ENCODE measurements at places on chromosomes 5 and 9.

- no peak for ATAC-seq
These were observed 26.0 kb downstream of the SKP2 start for GRCh38 chr5:36177715-36178523.

DNA sequence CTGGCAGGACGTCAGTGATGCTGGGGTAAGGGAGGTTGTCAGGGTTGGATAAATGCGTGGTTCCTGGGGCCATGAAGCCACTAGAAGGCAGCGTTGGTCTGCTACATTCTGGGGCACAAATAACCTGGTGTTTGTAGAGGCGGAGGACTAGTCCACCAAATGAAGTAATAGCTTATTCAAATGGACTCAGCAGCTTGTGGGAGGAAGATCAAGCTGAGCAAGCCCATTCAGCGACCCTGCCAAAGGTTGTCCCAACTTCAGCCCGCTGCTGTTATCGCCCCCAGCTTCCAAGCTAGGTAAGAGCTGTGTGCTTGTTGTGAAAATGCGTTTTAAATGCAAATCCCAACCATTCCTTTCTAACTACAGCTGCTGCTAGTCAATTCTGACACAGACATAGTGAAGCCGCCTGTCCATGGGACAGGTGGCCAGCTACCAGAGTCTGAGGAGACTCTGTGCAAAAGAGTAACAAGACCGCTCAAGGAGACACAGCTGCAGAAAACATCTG lies 7.6 kb upstream of the FAM240B start:
- no peak for ATAC-seq

- no peak for ATAC-seq
These were observed 69.3 kb downstream of the MLLT3 start for GRCh38 chr9:20552874-20553557.

DNA sequence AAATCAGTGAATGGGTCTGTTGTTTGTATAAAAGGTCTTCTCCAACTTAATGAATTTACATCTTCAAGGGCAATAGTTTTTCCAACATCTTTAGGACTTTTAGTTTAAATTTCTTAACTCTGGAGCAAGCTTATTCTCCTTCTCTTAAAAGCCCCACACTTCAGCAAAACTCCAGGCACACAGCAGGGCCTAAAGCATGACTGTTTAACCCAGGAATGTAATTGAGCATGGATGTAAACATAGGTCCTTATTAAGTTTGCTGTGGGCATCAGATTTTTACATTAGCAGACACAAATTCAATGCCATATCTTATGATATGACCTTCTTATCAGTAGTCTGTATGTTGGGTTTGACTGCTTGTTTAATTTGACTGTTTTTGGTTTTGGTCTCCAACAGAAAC lies 78.9 kb downstream of the ABCA1 start:
- no peak for ATAC-seq

DNA sequence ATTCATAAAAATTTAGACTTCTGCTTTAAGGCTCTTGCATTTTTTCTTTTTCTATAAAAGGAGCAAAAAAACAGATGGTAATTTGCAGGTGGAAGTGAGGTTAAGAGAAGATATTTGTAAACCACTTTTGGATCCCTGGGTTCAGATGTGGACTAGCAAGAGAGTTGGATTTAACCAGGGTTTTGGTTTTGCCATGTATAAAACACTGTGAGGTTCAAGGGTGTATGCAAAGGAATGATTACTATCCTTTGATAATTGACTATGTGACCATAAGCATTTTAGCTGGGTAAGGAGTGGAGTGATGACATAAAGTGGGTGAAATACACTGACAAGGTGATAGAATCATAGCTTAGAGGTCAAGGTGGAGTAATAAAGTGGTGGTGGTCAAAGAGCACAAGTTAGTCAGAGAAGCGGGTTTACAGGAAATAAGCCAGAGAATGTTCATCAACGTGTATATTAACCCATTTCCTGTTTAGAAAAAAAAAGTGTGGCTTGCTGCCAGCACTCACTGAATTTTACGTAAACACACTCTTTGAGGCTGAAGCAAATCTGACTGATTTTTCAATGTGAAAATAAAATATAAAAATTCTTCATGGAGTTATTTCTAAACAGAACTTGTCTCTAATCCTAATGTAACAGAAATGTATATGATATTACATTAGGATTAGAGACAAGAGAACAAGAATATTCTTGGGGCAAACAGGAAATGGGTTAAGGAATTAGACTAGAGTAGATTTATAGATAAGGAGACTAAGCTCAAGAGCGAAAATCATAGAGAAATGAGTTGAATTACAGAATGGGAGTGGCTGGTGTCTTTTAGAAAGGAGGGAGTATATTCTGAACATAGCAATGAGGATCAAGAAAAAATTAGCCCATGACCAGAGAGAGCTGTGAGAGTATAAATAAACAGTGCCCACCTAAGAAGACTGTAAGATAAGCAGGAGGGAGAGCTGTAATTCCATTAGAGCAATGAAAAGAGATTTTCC lies 74.5 kb downstream of the CDKN2A start:
- ATAC-seq = no peak

DNA sequence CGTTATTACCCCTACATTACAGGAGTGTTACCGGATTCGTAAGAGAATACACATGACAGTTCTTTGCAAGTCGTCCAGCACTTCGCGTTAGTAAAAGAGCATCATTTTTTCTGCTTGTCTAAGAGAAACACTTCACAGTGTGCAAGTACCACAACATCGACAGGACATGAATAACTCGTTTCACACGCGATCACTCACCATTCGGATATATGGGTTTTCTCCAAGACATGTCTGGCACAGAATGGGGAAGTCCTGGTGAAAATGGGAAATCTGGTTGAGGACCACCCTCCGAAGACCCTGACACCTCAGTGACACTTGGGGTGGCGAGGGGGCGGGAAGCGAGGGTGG lies 642 bp downstream of the RBM22 start:
- no peak for ATAC-seq

DNA sequence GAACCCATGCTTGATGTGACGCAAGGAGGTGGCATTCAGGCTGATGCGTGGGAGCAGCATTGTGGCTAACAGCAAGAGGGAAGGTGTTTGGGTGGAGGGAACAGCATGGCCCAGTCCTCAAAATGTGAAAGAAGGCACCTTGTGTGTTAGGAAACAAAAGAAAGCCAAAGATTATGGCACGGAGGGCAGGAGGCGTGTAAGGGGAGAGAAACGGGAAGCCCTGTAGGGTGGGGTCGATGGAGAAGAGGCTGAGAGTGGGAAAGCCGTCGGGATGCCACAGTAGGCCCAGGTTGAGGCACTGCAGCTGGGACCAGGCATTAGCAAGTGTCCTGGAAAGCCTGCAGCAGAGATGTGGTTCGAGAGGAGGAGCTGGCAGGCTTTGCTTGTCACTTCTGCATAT lies 241.1 kb downstream of the GADD45G start:
- ATAC-seq = no peak

DNA sequence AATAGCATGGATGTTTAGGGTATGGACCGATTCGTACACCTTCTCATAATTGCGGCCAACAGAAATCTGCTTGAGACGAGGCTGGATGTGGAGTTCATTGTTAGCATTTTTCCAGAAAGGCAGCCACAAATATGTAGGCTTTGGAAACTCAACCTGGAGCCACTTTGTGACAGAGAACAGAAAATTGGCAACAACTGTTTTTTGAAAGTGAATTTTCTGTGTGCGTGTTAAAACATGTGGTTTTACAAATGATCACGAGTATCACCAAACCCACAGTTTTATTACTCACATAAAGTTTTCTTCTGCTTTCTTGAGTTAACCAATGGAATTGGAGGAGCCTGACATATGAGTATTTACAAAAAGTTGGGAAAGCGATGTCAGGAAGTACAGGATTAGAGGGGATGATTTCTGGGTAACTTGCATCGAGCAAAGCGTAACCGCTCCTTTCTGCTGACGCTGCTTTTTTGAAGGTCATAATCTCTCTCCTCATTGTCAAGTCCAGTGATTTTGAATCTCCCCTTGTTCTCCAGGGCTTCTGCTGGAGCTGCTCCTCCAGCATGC lies 138.5 kb upstream of the TAF11L2 start:
- ATAC-seq = no peak

GRCh38 chr9:135664266-135664665 lies 1.2 kb downstream of the LCN9 start:
- no peak for ATAC-seq

- no peak for ATAC-seq
These were observed 44.7 kb upstream of the TMEM215 start for GRCh38 chr9:32738501-32739172.

DNA sequence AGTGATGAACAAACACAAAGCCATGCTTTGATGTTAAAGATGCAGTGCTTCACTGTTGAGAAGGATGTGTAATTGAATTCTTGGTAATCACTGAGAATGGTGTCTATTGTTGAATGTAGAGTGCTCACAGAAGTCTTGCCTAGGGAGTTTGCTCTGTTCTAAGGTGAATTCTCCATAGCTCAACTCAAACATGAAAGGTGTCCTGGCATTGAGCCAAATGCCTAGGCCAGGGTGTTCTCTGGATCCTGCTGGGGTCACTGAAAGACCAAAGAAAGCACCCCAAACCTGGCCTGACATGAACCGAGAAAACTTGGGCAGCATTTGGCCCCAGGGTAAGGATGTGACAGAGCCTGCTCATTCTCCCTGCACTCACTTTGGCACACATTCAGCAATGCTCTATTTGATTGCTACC lies 217.3 kb downstream of the ARL15 start:
- ATAC-seq = no peak

DNA sequence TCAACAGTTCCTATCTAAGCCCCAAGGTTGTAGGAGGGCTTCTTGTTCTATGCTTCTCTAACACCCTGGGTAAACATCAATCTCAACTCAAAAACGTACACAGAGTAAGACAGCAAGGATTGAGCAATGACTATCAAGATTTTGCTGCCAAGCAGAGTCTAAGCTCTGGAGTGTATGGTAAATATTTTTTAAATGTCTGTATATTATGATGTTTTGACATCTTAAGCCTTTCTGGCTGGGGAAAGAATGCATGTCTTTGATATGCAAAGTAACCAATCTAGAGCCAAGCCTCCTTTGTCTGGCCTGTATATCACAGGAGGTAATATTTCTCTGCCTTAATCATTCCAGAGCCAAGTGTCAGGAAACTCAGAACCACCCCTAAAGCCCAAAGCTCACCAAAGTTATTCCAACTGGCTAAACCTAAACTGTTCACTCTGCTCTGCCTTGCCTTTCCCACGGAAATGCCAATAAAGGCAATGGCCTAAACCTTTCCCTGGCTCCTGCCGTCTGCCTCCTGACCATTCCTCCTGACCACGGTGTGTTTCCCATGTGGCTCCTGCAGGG lies 45.2 kb downstream of the YIPF5 start:
- no peak for ATAC-seq

DNA sequence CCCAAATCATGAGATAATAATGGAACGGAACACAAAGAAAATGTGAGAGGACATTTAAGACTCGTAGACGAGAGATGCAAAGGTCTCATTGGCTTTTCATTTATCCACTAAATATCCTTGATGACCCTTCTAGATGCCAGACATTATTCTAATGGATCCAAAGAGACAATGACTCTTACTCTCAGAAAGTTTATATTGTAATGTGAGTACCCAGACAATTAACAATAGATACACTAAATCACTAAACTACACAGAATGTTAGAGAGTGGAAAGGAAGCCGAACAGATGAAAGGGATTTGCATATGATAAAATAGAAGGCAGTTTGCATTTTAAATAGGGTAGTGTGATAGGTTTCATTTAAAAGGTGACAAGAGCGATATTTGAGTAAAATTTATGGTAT lies 973.3 kb downstream of the TAF11L14 start:
- ATAC-seq = no peak

- no peak for ATAC-seq
These were observed 95.3 kb upstream of the SLC28A3 start for GRCh38 chr9:84435902-84436301.

- ATAC-seq = peak; percentile 68
These were observed 131.6 kb downstream of the TLR4 start for GRCh38 chr9:117835798-117836197.

- ATAC-seq = no peak
These were observed 107.2 kb upstream of the SHB start for GRCh38 chr9:38176251-38176650.

DNA sequence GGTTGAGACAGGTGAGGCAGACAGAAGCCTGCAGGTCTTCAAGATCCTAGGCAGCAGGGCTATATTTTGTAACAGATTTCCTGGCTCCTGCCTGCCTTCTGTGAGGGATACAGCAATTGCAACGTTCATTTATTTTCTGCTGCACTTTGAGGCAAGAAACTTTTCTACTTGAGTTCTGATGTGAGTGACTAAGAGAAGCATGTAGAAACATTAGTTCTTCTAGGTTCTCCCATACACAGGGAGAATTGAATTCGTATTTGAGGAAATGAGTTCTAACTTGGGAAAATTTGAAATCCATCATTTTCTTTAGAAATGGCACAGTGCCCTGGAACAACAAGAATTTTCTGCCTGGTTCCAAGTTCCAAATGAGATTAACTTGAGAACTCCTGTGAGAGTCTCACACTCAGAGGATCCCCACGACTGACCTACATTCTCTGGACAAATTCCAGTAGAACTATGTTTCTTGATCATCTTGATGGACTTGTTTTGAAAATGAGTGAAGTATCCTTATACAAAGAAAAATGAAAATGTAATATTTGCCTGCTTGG lies 15.0 kb downstream of the MAMDC2 start:
- ATAC-seq = no peak

DNA sequence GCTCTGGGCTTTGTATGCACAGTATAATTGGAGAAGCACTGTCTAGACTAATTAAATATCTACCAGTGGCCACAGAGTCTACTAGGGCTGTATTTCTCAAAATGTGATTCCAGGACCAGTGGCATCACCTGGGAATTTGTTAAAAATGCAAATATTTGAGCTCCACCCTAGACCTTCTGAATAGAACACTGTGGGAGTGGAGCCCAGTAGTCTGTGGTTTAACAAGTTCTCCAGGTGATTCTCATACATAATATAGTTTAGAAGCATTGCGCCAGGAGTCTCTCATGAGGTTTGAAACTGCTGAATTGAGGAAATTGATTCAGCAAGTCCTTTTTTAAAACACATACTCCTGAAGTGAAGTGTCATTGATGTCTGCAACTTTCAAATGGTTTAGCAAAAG lies 74.7 kb downstream of the FCHO2 start:
- no peak for ATAC-seq

DNA sequence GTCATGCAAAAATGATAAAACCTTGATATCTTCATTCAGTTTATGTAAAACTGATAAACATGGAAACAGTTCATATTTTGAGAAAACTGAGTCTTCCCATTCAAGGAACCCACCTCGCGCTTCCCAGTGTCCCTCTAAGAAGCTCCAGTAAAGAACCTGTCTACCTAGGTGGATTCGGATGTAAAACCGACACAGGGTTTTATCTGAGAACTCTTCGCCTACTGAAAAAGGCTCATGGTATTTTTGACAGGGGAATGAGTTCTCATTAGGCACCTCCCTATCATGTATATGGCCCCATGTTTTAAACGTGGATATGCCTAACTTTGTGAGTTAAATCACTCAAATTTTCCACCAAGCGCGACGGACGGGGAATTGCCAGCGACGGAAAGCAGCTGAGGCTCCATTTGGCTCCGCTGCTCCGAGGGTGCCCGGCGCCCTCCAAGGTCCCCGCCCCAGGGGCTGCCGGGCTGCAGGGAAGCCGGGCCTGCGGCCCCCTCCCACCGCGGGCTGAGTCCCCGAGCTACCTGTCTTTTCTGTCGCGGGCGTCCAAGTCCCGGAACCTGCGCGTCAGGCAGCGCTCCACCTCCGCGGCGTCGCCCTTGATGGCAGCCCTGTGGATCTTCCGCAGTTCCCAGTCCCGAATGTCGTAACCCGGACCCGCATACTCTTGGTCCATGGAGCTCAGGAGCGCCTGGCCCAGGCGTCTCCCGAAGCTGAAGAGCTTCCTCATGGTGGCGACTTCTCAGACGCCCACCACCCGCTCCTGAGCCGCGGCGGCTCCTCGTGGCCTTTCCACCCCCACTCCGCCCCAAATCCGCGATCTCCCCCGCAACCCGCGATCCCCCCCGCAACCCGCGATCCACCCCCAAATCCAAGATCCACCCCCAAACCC lies 594 bp downstream of the ANKRD18A start:
- ATAC-seq = no peak

All from stimulated activated memory B cell treated with anti-CD40 and anti-IgM and Interleukin-4, amounts not matched to agents 10 μg/mL and 1 μg/mL and 100 μg/mL, for 72 hours (primary cell).